ENCODE measurements at places on chromosomes 7 and 10.

DNA sequence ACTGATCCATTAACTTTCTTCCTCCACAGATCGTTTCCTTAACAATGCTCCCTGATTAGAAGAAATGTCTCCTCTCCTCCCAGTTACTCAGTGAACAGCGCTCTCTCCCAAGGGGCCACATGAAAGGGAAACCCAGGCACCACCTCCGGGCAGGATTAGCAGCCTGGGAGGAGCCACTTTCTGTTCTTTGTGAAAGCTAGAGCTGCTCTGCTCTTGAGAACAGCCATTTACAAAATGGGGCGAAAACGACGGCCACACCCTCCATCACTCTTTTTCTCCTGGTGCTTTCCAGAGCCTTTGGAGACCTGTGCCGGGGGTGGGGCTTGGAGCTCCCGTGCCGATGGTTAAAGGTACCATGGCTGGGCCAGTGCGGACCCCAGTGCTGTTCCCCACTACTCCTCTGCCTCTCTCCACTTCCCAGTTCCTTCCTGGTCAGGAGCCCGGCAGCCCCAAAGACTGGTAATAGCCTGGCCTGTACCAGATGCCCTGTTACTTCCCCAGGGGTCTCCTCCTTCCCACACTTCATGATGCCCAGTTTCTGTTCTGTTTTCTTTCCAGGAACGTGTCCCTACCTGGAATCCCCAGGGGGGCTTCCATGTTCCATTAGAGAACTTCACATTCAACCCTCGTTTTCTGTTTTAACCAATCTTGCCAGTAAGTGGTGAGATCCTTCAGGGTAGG lies 402.9 kb upstream of the GALNT17 start:
- DNase-seq = no peak

GRCh38 chr10:112949143-112949823 lies 764 bp upstream of the TCF7L2 start:
- no peak for DNase-seq

DNA sequence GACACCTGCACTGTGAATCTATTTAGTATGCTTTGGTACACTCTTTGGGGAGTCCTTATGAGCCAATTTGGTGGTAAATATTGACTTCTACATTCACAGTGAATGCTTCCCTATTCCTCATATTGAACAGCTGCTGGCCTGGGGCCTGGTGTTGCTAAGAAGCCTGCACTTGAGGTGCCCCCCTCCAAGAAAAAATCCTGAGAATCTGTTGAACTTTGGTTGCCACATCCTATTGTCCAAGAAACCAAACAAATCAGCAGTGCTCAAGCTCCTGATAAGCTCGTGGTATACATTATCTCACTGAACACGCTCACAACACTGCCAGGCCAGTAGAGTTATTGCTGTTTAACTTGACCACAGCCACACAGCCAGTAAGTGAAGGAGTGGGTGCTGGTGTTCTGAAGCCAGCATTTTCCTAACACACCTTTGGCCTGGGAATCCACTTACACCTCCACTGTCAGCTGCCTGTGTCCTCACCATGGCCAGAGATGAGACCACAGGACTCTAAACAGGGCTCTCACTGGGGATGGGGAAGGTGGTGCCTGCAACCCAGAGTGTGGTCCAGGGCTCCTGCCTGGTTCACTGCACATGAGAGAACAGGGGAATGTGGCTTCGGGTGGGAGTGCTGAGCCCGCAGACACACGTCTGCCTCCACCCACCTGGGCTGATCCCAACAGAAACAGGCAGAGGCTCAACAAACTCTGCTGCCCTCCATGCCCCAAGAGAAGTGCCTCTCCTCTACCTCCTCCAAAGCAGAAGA lies 6.7 kb downstream of the DDC start:
- peak; percentile 65 for DNase-seq

GRCh38 chr10:32605787-32606186 lies 159.8 kb downstream of the CCDC7 start:
- no peak for DNase-seq

DNA sequence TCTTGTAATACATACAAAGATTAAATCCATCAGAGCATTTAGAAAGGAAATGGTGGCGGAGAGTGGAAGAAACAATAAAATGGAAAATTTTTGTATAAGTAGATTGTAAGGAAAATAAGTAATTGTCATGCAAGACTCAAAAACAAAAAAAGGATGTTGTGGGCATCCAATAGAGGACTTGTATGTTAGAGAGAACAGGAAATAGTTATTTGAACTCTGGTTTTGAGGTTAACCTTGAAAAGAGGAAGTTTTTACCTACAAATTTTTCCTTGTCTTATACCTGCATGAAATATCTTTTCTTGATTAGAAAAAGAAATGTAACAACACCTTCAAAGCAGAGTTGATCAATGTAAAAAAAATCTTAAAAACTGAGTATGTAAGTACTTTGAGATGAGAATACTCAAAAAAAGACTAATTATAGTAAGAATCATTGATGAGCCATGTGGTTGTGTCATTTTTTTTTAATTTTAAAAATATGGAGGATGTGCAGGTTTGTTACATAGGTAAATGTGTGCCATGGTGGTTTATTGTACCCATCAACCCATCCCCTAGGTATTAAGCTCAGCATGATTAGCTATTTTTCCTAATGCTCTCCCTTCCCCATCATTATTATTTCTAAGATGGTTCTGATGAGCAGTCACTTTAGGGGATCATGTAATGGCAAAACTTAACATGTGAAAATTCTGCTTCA lies 11.9 kb downstream of the TMEM106B start:
- DNase-seq = no peak

DNA sequence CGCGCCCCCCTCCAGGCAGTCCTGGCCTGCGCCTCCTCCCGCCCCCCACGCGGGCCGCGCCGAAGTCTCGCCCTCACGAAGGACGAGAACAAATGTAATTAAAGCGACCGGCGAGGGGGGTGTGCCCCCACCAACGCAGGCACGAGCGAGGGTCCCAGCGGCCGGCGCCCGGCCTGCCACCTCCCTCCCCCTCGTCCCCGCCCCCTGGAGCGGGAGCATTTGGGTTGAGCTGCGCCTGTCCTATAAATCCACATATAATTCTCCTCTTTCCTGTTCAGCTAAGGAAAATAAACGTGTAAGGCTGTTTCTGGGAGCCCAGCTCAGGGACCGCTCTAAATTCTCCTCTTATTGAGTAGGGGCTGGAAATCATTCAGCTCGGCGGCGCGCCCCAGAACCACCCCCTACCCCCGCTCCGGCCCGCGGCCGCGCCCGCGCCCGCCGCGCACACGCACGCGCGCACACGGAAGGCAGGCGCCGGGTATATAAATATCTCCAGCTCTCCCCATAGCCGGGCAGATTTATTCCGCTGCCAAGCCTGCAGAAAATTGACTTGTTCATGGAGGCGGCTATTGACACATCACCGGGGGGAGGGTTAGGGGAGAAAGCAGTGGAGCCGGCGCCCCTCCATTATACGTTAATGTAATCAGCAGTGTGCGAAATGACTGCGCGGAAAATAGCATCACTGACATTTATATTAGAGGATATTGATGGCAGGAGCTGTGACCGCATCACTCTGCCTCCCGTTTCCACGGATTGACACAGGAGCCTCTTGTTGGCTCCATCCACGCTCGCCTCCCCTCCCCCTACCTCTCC lies 61.6 kb upstream of the BTRC start:
- DNase-seq = no peak

DNA sequence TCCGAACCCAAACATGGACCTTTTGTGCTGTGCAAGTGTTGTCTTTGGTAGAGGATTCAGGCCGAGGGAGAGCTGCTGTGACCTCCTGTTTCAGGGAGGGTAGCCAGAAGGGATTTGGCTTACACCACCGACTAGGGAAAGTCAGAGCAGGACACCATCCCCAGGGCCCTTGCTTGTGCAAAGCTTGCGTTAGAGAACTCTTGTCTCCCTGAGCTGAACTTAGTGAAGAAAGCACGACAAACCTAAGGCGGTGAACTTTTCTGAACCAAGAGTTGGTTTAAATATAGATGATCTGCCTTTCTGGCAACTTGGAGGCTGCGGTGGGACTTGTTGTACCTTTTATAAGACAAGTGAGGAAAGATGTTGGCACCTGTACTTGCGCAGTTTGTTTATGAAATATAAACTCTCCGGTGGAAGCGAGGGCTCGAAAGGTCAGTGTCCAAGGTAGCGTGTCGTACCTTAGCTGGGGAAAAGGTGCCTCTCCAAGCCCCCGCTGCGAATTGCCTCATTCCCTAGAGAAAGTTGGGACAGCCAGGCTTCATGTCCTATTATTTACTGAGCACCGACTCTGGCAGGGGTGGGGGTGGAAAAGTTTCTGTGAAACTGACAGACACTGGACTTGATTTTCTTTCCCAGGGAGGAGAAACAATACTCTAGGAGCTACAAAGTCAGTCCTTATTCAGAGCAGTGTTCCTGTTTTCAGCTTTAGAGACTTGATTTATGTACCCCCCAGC lies 31.6 kb downstream of the WBP1L start:
- no peak for DNase-seq

DNA sequence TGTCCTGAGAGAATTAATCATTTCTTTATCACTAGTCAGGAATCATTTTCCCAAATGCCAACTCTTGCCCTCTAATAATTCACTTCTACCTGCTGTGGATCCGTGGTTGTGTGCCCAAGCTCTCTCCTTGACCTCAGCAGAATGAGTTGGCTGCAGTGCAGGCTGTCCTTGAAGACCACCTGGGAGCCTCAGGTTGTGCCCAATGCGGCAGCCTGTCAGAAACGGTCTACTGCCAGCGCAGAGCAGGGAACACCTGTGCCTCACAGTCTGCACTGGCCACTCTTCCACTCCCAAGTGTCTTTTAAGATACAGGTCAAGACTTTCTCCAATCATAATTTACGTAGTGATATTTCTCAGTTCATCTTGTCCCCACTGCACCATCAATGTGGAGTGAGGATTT lies 246.0 kb upstream of the PHF14 start:
- DNase-seq = no peak

DNA sequence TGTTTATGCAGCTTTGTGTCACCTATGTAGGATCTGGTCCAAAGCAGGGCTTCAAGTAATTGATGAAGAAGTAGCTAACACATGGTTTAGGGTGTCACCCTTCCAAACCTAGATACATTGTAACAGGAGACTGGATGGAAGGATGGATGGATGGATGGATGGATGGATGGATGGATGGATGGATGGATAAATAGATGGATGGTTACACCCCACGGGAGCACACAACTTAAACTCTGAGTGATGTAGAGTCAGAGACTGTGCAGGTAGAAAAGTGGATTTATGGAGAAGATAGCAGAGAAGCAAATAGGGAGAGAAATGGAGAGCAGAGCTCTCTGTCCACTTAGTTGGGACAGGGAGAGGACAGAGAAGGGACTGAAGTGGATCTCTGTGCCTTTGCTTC lies 78.4 kb downstream of the NHLRC2 start:
- no peak for DNase-seq

DNA sequence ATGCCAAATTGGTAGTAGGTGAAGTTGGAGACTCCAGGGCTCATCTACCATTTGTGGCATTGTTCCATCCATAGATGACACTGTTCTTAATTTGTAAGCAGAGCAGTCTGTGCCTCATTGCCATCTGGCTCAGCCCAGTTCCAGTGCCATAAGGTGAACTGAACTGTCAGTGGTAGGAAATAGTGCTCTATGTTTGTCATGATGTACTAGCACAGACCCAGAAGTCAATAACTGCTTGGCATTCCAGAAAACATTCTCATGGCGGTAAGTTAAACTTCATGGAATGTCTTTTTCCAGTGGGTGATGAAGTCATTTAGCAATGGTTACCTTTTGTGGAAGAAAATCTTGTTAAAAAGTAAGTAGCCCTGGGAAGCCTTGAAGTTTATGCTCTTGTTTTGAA lies 302.7 kb downstream of the SUGCT start:
- no peak for DNase-seq

DNA sequence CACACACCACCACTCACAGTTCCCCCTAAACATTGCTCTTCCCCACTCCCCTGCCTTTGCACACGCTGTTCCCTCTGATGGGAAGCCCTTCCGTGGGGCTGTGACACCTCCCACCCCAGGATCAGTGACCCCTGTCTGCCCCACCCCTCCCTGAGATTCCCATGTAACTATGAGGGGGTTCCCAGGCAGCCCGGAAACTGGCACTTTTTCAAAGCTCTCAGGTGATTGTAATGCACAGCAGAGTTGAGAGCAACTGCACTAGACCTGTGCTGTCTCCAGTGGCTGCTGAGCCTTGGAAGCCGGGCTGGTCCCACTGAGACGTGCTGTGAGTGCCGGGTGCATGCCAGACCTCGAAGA lies 29.8 kb downstream of the GPRIN2 start:
- DNase-seq = no peak

DNA sequence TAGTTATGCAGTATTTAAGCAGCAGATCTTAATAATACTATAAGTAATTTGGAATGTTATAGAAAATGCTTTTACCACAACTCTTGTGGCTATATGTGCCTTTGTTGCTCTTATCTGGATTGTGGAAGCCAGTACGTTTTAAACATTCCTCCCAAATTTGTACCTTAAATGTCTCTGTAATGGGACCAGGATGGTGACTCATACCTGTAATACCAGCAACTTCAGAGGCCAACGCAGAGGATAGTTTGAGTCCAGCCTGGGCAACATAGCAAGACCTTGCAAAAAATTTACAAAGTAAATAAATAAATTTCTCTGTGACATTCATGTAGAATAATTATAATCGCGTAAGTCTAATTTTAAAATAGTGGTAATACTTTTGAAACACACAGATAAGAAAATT lies 283.1 kb downstream of the POM121L12 start:
- DNase-seq = no peak

DNA sequence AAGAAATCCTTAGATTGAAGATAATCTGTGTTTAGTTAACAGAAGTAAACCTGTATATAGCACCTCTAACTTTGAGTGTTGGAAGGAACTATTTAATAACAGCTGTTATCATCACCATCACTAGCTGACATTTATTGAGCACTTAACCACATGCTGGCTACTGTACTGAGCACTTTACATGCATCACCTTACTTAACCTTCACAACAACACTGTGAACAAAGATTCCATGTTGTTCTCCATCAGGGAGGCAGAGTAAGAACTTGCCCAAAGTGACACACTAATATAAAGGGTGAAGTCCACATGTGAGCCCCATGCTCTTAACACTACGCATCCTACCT lies 182.2 kb downstream of the ST7 start:
- DNase-seq = no peak

- no peak for DNase-seq
These were observed 369.7 kb upstream of the NPVF start for GRCh38 chr7:25597946-25598345.

DNA sequence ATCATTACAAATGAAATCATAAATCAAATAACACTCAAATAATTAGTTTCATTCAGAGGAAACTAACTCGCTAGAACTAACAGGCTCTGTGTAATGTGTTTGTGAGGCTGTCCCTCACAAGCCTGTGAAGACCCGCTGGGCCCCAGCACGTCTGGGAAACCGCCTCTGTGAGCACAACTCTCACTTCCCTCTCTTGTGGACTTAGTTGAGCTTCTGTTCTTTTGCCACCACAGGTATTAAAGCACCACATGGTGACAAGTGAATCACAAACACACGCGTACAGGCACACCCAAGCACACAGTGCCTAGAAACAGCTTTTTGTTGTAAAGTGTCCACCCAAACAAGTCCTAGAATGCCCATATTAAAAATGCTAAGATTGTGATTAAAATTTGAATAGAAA lies 51.0 kb downstream of the ZNF777 start:
- no peak for DNase-seq

Data from osteocyte (in vitro differentiated cells).